ENCODE measurements at places on chromosomes 5 and 9.

DNA sequence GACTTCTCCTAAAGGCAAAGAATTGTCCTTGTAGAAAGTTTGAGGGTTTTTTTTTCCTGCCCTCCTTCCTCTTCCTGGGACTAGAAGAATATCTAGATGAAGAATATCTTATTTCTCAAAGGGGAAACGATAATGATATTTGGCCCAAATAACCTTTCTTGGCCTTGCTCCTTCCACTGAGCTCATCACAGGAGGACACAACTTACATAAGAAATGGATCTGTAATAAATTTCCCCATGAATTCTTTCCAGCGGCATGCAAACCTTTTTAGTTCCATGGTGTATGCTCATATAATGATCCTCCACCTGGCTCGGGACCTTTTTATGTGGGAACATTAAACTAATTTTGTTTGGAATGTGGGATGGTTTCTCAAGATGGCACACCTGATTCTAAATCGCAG, 304.4 kb downstream of the DMRT2 start:
- DNase-seq, result no peak

- DNase-seq, result no peak
Observed at GRCh38 chr5:92494508-92494907, 1086.5 kb downstream of the NR2F1-AS1 start.

DNA sequence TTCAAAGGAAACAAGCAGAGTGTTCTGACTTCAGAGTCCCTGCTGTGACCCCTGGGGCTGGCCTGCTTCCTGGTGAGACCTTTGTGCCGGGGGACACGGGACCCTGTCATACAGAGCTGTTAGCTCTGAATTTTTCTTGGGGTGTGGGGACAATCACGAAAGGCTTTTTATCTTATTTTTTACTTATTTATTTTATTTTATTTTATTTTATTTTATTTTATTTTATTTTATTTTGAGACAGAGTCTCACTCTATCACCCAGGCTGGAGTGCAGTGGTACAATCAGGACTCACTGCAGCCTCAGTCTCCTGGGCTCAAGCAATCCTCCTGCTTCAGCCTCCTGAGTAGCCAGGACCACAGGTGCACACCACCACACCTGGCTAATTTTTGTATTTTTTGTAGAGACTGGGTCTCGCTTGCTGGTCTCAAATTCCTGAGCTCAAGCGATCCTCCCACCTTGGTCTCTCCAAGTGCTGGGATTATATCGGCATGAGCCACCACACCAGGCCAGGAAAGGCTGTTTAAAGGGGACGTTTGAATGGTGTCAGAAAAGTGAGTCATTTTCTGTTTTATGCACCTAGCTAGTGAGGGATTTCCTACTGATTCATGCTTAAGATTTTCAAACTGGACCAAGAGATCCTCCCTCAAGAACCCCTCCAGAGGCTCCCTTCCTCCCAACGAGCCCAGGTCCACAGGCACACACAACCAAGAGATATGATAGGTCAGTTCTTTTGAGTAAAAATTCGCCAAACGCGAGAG, 75.7 kb downstream of the OLFM1 start:
- DNase-seq, result no peak

GRCh38 chr5:142304013-142304701, 20.7 kb downstream of the SPRY4 start:
- no peak for DNase-seq

- no peak for DNase-seq
Observed at GRCh38 chr5:151283120-151283825, 20.3 kb downstream of the SLC36A3 start.

DNA sequence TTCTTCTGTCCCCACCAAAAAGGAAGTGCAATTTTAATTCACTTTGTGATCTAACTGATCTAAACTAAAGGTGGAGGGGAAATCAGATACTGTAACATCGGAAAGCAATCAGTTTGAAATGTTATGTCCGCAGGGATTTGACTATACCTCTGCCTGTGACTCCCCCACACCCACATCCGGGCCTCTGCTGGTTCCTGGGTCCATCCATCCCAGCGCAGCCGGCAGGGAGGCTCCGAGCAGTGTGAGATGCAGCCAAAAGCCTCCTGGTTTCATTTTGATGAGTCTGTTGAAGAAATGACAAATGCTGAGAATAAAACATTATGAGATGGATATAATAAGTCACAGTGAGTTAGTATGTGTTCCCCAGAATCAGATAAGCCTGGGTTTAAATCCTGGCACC, 8.6 kb downstream of the FSTL4 start:
- DNase-seq, result no peak

DNA sequence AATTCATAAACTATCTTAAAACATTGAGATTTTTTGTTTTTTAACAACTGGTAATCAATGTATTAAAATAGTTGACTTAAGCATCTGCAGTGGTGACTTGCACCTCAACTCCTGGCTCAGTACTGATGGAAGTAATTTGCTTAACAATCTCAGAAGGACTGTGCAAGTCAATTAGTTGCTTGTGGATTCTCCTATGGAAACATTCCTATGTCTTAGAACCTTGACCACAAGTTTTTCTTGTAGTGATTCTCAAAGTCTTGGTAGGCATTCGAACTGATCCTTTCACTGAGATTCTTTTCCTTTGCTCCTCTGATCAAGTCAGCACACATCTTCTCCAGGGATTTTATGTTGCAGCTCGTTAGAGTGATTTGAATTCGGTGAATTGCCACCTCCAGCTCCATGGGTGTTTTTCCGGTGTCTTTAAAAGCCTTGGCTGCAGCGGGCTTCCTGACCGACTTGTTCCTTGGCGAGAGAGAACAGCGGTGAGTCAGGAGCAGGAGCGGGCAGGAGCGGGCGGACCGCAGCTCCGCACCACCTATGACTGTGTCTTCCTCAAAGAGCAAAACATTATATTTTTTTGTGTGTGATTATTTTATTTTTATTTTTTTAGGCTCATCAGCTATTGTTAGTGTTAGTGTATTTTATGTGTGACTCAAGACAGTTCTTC, 21.1 kb downstream of the HMGXB3 start:
- no peak for DNase-seq

DNA sequence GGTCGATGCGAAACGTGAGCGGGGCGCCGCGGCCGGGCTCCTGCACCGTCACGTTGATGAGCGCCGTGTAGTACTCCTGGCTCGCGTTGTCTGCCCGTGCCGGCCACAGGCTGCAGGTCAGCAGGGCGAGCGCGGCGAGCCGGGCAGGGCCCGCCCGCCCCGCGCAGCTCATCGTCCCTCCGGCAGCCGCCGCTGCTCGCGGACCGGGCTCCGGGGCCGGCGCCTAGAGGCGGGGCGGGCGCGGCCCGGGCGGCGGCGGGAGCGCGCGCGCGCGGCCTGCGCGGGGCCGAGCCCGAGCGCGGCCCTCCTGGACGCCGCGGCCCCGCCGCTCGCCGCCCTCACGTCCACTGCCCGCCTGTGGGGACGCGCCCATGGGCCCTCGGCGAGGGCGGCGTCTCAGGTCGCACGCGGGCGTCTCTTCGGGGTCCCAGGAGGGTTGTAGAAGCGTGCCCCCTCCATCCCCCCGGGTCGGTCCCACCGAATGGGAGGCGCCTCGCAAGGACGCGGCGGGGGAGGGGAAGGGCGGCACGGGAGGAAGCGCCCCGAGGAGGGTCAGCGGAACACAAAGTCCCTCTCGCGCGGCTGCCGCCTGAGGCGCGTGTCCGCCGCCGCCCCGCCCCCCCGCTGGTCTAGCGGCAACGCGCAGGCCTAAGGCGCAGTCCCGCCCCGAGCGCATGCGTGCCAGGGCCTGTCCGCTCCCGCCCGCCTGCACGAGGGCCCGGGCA, at the start of gene RNF130:
RNF130 (minus strand) TSS at position 229 of the 725 bp plus-strand sequence; CDS start at position 172, 57 bp downstream.
- DNase-seq, result peak; percentile 79

DNA sequence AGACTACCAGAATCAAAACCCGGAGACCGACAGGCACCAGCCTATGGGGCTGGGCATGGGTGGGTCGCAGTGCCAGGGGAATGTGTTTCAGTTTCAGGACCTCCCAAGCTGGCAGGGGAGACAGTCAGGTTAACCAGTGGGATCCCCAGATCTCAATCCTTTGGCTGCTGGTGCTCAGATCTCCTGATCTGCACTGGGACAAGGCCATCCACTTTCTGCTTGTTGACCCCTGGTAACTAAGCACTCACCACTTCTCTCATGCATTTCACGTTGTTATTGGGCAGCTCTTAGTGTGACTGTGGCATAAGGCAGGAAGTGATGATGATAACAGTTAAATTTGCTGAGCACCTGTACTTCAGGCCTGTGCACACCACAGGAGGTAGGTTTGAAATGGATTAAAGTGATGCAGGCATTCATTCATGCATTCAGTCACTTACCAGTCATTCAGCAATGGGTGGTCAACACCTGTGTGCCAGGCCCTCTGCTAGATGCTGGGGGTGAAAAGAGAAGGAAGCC, 42.1 kb upstream of the STXBP1 start:
- no peak for DNase-seq

DNA sequence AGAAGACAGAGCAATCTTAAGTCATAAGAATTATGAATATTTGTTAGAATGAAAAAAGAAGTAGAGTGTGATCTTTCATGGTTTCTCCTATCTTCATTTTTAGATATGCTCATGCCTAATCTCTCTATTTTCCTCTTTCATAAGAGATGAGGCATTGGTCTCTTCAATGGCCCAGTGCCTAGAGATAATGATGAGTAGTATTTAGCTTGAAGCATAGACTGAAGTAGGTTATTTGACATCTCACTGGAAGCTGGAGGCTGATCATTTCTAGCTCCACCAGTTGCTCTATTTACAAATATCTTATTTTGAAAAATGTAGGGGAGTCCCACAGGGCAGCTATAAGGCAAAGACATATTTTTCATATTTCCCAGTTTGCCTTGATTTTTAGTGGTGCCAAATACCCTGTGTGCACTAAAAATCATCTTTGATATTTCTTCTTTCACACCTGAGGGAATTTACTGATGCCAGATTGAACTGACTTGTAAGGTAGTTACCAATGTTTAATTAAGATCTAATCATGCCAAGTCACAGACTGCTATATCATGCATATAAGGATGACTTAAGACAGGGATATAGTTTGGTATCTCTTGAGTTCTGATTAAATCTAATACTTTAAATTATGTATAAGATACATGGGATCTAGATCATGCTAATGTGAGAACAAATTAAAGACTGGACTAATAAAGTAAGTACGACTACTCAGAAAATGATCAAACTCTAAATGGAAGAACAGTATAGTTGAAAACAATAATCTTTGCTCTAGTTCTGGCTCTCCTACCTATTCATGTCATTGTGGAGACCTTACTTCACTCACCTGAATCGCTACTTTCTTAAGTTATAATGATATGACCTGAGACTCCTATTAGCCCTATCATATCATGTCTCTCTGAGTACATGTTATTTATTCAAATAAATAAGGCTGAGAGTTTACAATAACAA, 108.2 kb upstream of the IFNE start:
- no peak for DNase-seq

GRCh38 chr5:142109331-142110045, 909 bp downstream of the NDFIP1 start:
- DNase-seq, result no peak

DNA sequence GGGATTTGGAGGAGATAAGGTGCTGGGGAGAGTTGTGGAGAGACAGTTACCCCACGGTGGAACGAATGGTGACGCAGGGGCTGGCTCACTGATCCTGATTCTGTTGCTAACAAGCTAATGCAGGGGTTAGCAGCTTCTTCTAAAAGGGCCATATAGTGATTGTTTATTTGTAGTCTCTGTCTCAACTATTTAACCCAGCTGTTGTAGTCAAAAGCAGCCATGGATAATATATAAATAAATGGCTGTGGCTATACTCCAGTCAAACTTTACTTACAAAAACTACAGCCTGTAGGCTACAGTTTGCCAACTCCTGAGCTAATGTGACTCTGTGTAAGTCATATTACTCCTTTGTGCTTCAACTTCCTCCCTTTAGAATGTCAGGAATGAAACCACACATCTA, 21.8 kb downstream of the STOM start:
- DNase-seq, result no peak

DNA sequence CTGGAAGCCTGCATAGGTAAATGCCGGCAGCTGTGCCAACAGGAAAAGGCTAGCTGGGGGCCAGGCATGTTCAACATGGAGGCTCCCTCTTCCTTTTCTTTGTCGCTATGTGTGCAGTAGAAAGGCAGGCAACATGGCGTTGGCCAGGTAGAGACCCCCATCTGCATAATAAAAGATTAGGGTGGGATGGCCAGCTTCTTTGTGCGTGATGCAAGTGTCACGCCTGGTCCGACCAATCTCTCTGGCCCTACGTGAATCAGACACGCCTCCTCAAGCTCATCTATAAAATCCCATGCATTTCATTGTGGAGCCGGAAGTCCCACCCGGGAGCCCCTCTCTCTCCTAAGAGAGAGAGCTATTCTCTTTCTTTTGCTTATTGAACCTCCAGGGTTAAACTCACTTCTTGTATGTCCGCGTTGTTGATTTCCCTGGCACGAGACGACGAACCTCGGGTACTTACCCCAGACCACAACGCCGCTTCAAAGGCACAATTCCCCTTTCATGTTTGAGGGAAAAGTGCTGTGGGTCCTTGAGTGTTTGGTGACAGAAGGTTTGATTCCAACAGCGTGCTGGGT, 25.0 kb upstream of the C5orf47 start:
- DNase-seq, result no peak

- DNase-seq, result no peak
Observed at GRCh38 chr5:45796959-45797553, 100.9 kb upstream of the HCN1 start.

DNA sequence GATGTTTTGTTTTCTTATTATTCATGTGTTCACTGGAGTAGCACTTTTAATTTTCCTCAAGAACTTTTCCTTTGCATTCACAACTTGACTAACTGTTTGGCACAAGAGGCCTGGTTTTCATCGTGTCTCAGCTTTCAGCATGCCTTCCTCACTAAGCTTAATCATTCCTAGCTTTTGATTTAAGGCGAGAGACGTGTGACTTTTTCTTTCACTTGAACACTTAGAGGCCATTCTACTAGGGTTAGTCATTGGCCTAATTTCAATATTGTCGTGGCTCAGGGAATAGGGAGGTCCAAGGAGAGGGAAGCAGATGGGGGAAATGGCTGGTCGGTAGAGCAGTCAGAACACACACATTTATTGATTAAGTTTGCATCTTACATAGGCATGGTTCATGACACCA, 94.0 kb downstream of the ZNF462 start:
- no peak for DNase-seq

DNA sequence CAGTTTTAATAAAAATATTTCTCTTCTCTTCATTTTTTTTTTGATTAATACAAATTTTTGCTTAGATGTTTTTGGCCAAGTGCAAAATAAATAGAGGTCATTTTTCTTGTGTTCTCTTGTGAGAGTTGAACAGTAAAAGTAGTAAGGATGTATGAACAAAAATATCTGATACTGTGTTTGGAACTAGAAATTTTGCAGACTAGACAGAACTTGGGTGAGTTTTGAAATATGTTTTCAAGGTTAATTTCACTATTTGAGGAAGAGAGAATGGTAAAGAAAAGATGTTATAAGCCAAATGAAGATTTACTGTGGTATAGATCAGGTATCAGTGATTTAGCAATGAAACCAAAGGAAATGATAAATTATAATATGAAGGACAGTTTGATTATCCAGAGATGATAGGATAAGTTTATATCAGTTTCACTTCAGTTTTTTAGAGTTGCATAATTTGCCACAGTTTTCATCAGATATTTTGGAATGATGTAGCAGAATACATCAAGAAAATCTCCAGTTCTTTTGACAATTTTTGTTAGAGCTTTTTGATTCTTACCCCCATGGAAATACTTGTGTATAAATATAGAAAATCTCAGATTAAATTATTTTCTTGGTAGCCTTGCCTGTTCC, 147.9 kb upstream of the VCAN start:
- DNase-seq, result no peak

GRCh38 chr9:98484162-98484561, 224.6 kb downstream of the GABBR2 start:
- no peak for DNase-seq
